ENCODE measurements at places on chromosomes 11 and 22.

DNA sequence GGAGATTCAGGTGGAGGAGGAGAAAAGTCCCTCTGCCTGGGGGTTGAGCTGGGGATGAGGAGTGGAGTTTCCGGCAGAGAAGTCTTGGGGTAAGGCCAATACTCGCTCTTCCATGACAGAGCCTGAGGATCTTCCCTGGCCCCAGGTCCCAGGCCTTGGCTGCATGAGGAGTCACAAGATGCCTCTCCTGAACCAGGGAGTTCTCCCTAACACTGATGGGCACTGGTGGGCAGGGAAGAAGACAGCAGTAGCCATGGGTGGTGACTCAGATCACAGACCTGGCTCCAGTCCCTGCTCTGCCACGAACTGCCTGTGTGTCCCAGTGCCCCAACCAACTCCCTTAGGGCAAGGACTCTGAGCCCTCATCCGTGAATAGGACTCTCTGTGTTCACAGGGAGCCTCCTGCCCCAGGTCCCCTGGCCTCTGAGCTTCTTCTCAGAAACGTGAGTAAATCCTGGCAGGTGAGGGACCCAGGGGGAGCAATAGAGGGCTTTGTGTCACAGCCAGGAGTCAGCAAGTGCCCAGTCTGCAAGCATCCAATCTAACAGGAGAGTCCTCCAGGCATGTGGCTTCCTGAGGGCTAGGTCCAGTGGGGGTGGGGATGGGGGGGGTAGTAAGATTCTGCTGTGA lies 45.5 kb upstream of the FTH1 start:
- no peak for DNase-seq

DNA sequence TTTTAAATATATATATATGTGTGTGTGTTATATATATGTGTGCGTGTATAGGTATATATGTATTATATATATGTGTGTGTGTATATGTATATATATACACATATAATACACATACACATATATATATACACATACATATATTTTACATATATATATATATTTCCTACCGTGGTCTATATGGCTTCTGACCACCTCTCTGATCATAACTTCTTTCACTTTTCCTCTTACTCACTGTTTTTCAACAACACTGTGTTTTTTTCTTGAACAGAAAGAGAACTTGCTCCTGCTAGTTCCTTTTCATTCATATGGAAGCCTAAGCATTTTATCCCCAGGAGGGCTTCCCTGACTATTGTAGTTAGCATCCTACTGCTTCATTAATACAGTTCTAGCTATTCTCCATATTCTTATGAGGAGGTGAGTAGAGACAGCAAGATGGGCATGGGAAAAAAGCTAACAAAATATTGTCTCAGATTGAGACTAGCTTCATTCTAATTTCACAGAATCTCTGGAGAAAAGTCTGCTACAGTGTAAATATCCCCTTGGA lies 38.5 kb upstream of the CTSC start:
- no peak for DNase-seq

DNA sequence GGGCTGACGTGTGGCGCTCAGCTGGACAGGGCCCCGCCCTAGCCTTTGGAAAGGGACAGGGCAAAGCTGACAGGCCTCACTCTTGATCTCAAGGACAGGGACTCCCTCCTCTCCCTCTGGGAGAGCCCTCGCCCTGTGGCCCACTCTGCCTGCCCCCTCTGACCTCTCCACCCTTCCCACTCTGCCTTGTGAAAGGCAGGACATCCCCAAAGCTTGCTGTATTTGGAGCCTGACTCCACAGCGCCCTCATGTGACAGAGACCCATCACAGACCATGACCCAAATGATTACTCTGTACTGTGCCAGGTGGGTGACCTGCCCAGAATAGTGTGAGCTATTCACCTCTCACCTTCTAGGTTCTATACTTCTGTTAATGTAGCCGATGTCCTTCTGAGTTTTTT lies 18.8 kb downstream of the P2RY2 start:
- no peak for DNase-seq

DNA sequence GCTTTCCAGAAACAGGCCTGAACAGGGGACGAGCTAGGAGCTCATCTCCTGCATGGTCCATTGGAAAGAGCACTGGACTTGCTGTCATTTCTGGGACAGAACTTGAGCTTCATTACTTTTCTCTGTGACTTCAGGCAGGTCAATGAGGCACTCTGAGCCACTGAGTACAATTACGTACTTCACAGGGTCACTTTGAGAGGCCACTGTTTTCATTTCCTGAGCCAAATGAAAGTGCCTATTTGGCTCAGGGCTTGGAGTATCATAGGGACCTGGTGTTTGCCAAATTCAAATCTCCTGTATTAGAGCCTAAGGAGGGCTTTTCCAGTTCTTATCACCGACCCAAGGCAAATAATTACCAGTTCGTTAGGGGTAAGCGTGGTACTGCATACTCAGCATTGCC lies 319.3 kb downstream of the CADM1 start:
- DNase-seq, result no peak

- DNase-seq, result no peak
These were observed 25.6 kb upstream of the PARVG start for GRCh38 chr22:44155115-44155514.

- no peak for DNase-seq
These were observed 3.6 kb upstream of the OR2AT4 start for GRCh38 chr11:75100314-75100713.

GRCh38 chr11:10645212-10645795 lies 48.3 kb downstream of the IRAG1 start:
- DNase-seq, result no peak

- no peak for DNase-seq
These were observed 65.5 kb downstream of the C11orf91 start for GRCh38 chr11:33635161-33635560.

GRCh38 chr11:121557348-121557747 lies 104.6 kb upstream of the SORL1-AS1 start:
- DNase-seq, result no peak

DNA sequence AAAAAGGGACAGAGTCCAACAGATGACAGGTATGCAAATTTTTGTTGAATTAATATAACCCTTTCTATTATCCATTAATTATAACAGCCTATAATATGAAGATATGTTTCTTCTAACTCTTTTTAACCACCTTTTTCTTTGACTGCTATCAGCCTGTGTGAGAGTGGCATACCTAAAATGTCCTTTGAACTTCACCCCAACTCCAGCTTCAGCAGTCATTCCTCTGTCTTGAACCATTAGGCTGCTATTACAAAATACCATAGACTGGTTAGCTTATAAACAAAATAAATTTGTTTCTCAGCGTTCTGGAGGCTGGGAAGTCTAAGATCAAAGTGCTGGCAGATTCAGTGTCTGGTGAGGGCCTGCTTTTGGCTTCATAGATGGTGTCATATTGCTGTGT lies 564.6 kb upstream of the FAT3 start:
- DNase-seq, result no peak

DNA sequence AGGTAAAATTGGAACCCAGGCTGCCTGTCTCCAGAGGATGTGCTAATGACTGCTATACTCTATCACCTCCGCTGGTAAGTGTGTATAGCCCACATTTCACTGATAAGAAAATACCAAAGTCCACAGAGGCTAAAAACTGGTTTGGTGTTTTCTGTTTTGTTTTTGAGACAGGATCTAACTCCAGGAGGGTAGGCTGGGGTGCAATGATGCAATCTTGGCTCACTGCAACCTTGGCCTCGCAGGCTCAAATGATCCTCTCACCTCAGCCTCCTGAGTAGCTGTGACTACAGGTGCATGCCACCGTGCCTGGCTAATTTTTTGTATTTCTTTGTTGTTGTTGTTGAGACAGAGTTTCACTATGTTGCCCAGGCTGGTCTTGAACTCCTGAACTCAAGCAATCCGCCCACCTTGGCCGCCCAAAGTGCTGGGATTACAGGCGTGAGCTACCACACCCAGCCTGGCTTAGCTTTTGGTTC lies 409.8 kb downstream of the LARGE1 start:
- no peak for DNase-seq

GRCh38 chr11:21489416-21490115 lies 703.3 kb upstream of the ANO5 start:
- no peak for DNase-seq

DNA sequence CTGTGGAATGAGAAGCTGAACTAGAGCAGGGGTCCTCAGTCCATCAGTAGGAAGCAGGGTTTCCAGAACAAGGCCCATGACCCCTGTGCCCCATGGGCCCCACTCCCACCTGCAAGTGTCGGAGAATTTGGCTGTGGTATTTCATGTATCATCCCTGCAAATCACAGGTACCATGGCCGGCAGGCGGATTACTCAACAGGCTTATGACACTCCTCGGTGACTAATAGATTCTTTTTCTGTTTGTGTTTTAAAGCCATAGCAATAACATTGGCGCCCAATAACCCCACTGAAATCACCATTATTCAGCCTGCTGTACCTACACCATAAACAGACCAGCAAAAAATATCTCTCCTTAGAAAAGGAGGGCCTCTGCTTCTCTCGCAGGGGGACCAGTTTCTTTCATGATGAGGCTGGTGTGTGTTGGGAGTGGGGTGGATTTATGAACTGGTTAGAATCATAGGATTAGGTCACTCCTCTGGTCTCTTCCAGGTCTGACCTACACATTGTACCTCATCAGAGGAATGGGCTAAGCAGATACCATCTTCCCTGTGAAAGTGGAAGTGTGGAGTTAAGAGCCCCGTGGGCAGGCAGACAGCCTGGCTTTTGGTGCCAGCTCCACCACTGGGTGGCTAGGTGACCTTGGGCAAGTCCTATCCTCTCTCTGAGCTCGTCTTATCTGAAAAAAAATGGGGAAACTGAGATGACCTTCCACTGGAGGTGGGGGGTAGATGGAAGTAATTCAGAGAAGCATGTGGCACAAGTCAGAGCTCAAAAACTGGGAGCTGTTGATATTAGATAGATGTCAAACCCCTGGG lies 60.2 kb upstream of the WNT11 start:
- DNase-seq, result no peak

DNA sequence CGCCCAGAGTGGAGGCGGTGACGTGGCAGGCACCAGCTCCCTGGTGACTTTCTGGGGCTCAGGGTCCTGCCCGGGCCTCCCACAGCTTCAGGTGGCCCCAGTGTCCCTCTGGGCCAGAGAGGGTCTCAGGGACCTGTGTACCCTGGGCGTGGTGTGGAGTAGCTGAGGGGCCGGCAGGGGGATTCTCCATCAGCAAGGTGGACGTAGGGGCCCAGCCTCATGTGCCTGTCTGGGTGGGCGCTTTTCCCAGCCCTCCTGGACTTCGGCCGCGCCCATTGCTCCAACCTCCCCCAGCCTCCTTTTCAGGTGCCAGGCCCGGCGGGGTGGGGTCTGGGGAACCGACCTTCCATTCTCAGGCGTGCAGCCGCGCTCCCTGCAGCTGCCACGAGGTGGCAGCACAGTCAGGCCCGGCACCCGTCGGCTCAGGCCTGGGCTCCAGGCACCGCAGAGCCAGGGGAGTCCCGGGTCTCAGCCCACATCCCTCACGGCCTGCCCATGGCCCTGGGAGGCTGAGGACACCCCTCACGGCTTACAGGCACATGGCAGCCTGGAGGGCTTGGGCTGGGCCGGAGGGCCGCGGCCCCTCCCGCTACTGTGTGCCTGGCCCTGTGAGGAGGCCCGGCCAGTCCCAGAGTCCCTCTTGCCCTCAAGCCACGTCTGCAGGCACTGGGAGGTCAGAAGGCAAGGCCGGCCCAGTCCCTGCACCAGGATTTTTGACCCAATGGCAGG lies 19.9 kb upstream of the MUC5B start:
- peak; percentile 64 for DNase-seq

GRCh38 chr22:30116362-30117117 lies 36.3 kb downstream of the HORMAD2 start:
- no peak for DNase-seq

- DNase-seq, result no peak
These were observed 60.6 kb downstream of the SMCO4 start for GRCh38 chr11:93482556-93482955.

DNA sequence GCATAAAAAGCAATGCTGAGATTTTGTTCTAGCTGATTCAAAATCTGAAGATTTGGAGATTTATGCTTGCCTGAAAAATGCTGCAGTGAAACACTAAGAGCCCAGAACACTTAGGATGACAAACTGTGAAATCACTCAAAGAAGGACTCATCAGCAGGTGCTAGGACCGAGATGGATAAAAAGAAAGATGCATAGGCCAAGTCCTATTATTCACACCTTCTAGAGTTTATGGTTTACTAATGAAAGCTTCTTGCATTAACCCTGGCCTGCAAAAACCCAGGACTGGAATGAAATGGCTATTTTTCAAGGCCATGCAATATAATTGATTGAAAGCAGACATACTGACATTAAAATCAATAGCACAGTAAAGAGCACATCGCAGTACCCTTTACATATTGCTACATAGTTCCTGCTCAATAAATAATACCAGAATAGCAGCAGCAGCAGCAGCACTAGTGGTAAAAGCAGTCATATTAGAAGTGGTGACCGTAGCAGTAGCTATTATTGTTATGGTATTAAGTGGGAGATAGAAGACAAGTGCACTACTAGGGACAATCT lies 161.7 kb downstream of the RAB38 start:
- no peak for DNase-seq

GRCh38 chr22:42791721-42792452 lies 65.2 kb downstream of the ARFGAP3 start:
- no peak for DNase-seq

DNA sequence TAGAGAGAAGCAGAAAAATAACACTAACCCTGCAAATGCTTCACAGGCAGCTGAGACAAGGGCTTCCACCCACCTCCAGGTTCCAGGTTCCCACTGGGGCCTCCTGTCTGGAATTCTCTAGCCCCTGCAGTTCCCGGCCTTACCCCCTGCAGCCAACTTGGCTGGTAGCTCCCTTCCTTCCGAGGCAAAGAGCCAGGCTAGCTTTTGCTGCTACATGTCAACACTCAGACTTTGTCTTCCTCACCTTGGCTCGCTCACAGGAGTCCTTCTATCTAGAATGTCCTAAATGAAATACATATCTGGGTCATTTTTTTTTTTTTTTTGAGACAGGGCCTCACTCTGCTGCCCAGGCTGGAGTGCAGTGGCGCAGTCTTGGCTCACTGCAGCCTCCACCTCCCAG lies 9.9 kb upstream of the TTLL1 start:
- no peak for DNase-seq

- DNase-seq, result no peak
These were observed 10.1 kb upstream of the NEAT1 start for GRCh38 chr11:65412271-65413076.

DNA sequence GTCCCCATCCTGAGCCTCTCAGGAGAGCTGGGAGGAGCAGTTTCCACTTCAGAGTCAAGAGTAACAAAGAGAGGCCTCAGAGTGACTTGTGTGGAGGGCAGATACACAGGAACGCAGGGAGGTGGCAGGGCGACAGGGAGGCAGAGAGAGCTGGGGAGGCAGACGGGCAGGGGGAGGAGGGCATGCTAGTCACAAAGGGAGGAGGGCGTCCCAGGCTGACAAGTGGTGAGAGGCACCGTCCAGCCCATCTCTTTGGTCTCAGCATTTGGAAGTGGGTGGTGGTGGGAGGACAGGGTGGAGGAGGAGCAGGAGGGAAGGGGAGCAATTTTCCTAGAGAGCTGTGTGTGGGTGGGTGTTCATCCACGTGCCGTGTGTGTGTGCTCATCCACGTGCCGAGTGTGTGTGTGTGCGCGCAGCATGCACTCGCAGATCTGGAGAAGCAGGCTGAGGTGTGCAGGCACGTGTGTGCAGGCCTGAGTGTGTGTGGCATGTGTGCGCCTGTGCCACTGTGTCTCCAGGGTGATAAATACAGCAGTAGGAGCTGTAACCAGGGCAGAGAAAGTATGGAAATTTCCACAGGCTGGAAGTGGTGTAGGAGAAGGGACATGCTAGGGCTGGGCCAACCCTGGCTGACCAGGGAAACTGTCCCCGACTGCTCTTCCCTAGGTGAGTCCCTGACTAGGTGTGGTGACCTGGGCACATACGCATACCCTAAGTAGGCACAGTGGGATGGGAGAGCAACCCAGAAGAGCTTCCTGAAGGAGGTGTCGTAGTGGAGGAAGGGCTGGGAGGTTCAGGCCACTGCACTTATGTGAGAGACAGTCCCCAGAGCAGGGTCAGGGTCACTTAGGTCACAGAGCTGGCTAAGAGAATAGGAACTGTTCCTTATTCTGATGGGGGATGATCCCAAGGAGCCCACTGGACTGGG lies 7.3 kb upstream of the PDE2A start:
- DNase-seq, result no peak
